ENCODE measurements at places on chromosomes 1 and 21. TPM values are rescaled to one million over a fixed set of nuclear protein-coding genes. Genes with fewer than 3 reads are reported as not detected.

The DNTTIP2 gene
- total RNA-seq = 27.3 TPM

The SCNM1 gene
- total RNA-seq = 23.8 TPM

The SNAP47 gene
- 31.1 TPM for total RNA-seq

The OR2T35 gene
- total RNA-seq = not detected

The TMPRSS3 gene
- not detected for total RNA-seq

The B3GALT5 gene
- total RNA-seq = 0.06 TPM

The LPAR3 gene
- not detected for total RNA-seq
